PC-3 (cell line): ENCODE measurements at places on chromosomes 7 and 10.

DNA sequence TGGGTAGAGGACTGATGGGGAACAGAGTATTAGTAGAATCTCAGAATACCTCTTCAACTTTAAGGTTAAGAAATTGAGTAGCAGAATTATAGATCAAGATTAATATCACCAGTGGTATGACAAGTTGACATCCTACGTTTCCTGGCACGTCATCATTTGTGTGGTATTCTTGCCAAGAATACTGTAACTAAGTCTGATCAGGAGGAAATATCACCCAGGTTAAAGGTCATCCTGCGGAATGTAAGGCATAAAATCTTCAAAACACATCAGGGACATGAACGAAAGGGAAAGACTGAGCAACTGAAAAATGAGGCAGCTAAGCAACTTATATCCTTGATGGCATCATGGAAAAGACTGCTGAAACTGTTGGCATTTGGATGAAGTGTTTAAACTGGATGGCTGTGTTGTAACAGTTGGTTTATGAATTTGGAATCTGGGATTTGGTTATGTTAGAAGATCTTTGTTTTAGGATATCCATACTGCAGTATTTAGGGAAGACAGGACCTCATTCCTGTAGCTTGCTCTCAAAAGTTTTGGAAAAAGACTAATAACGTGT is 86.1 kb downstream of the TRIM24 start:
- DNase-seq = no peak

- DNase-seq = peak; percentile 11
These were observed 67.5 kb downstream of the CLIP2 start for GRCh38 chr7:74356589-74357315.

GRCh38 chr10:5583525-5584175 is 58.9 kb downstream of the CALML3 start:
- peak; percentile 84 for DNase-seq

DNA sequence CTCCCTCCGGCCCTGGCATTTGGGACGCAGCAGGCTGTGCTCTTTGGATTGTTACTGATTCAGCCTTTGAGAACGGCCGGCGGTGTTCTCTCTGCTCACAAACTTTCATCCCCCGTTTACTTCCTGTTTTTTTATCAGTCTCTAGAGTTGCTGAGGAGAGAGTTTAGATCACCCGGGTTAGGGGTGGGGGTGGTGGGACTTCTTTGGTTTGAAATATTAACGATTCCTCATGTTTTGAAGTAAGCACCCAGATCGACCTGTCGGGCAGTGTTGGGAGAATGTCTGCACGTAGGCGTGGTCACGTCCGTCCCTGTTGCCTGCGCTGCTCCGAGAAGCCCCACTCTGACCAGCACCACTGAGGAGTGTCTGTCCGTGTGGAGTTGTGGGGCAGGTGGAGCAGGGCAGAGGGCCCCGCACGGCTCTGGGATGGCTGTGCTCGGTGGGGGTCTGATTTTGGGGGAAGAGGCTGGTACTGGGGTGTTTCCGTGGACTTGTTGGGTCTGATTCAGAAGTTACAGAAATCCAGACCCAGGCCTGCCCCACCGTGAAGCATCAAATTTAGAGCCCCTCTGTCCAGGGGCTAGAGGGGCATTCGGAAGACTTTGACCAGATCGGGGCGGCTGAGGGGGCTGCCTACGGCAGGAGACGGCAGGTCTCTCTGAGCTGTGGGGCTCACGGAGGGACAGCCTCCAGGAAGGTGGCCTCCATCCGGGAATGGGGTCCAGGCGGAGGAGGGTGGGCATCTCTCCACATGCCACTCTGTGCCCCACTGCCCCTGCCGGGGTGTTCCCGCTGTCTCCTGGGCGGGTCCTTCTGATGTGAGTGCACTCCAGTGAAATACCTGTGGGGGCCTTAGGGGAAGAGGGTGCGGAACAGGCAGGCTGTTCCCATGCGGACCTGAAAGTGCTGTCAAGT is 7.4 kb downstream of the INPP5A start:
- DNase-seq = no peak

GRCh38 chr7:135204876-135205275 is 6.5 kb downstream of the WDR91 start:
- no peak for DNase-seq

DNA sequence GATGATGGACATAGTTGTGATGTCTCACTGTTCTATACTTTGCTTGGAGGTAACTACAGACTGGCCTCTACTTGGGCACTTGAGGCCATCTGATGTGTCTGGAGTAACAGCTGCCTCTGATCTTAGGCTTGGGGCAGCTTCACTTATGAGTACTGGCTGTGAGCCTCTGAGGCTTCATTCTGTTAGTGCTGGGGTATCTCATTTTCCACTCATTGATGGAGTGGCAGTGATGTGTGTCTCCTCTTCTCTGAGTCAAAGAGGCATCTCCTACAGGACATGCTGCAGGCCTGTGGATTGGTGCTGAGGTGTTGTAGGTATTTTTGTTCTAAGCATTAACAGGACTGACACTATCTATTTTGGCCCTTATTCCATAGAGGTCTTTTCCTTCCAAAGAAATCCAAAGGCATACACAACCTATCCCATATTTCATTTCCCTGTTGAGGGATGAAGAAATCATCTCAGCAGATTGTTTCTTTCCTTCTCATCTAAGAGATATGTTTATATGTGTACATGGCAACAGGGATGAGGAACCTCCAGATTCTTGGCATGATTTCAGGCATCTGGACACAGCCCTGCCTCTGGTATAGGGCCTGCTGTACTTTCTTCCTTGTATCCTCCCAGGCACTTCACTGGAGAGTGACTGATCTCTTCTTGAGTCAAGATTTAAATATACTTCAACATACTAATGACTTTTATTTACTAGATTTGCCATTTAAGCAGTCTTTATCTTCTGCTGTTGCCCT is 65.7 kb upstream of the NOBOX start:
- DNase-seq = no peak

- no peak for DNase-seq
These were observed 24.8 kb downstream of the PLXNA4 start for GRCh38 chr7:132551439-132551838.

- DNase-seq = no peak
These were observed 50.3 kb downstream of the ADCYAP1R1 start for GRCh38 chr7:31102151-31102972.

DNA sequence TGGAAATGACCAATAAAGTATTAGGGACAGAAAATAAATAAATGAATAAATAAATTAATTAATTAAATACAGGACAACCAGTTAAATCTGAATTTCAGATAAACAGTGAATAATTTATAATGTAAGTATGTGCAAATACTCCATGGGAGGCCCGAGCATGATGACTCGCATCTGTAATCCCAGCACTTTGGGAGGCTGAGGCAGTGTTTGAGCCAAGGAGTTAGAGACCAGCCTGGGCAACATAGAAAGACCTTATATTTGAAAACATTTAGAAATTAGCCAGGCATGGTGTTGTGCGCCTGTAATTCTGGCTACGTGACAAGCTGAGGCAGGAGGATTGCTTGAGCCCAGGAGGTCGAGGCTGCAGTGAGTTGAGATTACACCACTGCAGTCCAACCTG is 123.7 kb downstream of the CUL2 start:
- DNase-seq = peak; percentile 53

- DNase-seq = no peak
These were observed 27.1 kb downstream of the COPG2 start for GRCh38 chr7:130641497-130641896.

GRCh38 chr7:36623247-36623646 is 101.0 kb downstream of the AOAH start:
- DNase-seq = no peak
